Skeletal muscle cell (primary cell): ENCODE measurements at places on chromosomes 7 and 10.
A peak's percentile ranks its signal among the peaks of the same experiment; 100 is the strongest.

- DNase-seq = no peak
These were observed 4.8 kb upstream of the ADAP1 start for GRCh38 chr7:959271-959670.

GRCh38 chr10:80158598-80159127 is 26.1 kb downstream of the PLAC9 start:
- peak; percentile 98 for DNase-seq

DNA sequence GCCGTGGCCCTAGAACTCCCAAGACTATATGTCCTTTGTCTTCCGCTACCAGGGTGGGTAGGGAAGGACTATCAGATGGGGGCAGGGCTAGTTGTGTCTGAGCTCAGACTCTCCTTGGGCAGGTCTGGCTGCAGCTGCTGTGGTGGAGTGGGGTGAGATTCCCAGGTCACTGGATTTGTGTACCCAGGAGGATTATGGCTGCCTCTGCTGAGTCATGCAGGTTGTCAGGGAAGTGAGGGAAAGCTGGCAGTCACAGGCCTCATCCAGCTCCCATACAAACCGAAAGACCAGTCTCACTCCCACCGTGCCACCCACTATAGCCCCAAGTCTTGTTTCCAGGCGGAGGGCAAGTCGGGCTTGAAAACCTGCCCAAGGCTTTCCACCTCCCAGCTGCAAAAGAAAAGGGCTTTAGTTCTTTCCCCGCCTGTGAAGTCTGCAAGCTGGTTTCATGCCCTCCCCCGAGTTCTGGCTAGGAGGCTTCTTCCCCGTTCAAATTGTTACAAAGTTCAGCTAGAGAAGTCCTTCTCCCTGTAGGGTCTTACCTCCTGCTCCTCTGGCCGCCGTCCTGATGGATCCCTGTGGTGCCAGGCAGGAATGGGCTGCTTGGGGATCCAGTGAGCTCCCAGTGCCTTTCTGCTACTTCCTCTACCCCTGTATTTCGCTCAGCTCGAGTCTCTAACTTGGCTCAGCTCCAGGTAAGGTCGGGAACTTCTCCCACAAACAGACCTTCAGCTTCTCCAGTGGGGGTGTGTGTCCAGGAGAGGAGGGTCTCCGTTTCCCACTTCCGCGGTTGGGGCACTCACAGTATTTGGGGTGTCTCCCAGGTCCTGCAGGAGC is 106.8 kb upstream of the FGL2 start:
- no peak for DNase-seq

DNA sequence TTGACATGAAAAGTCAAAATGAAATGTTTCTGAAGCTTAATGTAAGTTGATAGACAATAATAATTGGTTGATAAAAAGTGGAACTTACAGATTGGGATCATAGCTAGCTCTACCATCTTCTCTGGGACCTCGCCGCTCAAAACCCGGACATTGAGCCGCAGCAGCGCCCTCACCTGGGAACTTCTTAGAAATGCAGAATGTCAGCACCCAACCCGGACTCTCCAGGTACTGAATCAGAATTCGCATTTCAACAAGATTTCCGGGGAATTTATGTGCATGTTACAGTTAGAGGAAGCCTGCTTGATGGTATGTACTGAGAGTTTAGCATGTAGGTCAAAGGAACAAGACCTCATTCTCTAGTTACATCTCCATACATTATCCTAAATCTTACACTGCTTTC is 36.7 kb upstream of the ABLIM1 start:
- DNase-seq = no peak

DNA sequence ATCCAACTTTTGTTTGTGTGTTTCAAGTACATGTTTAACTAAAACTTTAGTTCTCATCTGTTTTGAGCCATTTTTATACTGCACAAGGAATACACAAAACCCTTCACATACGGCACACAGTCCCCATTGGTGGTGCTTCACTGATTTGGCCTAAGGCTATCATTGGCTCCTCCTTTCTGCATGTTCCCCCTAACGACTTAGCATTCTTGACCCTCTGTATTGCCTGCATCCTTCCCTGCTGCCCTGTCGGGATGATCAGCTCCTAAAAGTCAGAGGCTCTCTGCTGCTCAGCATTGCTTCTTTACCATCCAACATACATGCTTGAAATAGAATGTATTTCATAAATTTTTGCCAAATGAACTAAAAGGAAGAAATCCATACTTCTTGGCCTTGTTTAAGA is 111.4 kb upstream of the ABCB5 start:
- no peak for DNase-seq

GRCh38 chr7:114660753-114661152 is 246.1 kb downstream of the FOXP2 start:
- no peak for DNase-seq

GRCh38 chr10:93758508-93758885 is 761 bp downstream of the LGI1 start:
- no peak for DNase-seq

DNA sequence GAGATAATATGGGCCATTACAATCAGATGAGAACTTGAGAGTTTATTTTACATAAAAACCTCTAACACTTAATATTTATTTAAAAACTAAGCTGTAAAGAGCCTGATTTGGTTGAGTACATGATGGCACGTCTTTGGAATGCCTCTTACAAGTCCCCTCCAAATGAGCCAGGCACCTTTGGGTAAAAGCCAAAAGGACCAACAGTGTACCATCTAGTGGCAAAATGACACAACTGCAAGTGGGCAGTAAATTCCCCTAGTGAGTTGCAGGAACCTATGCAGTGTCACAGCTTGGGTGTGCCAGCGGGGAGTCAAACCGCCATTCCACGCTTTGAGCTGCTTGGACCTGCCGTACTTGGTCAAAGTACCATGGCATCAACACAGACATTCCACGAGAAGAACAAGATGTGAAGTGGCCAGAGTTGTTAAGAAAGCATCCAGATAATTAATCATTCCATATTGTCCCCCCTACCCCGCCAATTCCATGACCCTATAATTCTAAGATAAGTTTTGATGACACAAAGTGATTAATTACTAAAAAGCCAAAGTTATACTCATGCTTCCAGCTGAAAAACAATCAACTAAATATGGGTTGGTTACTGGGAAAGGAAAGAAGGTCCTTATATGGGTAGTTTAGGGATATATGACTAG is 115.2 kb downstream of the SORBS1 start:
- peak; percentile 21 for DNase-seq

- DNase-seq = no peak
These were observed 844.9 kb upstream of the COBL start for GRCh38 chr7:52161483-52161882.

GRCh38 chr7:28606421-28606820 is 194.1 kb downstream of the CREB5 start:
- DNase-seq = no peak

DNA sequence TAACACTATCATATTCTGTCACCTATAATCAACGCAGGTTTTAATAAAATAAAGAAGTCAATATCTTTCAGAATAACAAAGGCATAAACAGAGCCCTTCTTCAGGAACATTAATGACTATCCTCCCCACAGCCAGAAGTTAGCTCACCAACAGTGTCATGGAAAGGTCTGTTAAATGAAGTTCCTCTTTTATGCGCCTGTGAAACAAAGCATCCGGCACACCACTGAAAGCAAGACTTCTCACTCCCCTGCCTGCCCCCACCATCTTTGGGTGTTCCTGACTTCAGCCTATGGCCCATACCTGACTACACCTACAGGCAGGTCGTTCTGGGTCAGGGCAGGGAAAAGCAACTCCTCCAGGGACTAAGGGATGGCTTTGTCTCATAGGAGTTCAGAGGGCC is 205.4 kb downstream of the FANK1 start:
- no peak for DNase-seq

DNA sequence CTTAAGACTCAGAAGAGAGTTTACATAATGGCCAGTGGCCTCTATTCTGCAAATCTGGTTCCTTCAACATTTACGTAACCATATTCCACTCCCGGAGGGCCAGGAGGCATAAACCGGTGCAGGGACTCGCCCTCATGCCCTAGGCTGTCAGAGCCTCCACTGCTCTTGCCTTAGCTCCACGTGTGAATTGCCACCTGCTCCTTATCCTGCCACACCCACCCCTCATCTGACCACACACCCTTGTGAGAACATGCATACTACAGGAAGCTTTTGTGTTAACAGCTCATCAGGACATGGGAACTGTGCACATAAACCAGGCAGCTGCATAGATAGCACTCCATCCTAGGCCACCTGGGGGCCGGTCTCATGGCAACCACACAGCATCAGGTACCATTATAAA is 146.7 kb upstream of the PFKP start:
- no peak for DNase-seq

DNA sequence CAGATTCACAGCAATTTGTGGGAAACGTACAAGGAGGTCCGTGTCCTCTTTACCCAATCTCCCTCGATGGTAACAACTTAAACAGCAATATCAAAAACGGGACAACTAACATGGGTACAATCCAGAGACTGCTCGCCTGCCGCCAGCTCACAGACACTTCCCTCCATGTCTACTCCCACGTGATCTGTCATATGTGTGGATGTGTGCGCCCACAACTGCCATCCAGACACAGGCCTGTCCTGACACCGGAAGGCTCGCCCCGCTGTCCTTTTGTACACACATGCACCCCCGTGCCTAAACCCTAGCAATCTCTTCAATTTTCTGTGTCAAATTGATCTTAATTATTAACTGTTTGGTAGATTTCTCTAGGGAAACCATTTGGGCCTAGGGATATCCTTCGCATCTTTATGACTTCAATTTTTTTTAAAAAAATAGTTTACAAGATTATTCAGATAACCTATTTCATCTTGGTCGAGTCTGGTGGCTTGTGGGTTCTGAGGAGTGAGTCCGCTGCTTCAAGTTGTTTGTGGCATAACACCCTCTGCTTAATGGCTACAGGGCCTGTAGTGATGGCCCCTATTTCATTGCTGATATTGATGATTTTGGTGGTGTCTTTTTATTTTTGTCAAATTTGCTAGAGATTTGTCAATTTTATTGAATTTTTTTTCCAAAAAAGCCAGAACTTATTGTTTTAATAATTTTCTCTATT is 260.6 kb downstream of the MAD1L1 start:
- no peak for DNase-seq

GRCh38 chr10:127853868-127854768 is 38.6 kb downstream of the CLRN3 start:
- peak; percentile 6 for DNase-seq

DNA sequence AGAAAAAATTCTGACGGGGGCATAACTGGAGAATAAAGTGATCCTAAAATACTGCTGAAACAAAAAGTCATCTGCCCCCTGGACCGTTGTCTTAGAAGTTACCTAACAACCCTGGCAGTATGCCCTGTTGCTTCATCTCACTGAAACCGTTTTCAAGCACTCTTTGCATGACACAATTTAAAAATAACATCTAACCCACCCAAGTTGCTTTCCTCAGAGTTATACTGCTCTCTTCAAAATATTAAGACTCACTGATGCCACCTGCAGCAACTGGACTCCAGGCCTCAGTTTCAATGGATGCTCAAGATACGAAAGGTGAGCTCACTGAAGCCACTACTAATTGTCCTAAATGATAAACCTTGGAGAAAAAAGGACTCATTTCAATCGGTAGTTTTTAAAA is 57.4 kb downstream of the CDK6 start:
- DNase-seq = peak; percentile 89

DNA sequence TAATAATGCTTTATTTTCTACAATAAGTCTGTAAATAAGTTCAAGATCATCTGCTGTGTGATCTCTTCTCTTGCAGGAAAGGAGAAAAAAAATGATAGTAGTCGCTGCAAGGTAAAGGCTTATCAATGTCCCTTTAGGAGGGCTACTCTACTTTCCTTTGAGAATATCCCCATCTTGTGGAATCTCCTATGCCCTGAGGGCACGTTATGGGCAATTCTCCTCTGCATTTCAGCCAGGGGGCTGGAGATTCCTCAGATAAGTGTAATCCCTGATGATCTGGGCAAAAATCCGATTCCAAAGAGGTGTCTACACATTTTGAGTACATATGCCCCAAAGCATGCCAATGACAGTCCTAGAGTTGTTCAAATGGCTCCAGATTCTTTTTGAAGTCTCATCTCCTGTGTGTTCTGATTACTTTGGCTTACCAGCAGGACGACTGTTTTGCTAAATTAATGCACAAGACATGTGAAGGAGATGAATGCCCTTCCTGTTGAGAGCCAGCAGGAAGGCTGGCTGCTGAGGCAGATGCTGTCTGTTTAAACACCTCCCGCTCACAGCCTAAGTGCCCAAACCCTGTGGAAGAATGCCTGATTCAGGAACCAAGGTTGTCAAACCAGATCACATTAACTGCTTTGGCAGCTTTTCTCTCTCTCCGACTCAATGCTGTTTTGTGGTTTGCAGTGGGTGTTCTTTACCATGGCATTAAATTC is 171.2 kb upstream of the COL1A2 start:
- DNase-seq = no peak

DNA sequence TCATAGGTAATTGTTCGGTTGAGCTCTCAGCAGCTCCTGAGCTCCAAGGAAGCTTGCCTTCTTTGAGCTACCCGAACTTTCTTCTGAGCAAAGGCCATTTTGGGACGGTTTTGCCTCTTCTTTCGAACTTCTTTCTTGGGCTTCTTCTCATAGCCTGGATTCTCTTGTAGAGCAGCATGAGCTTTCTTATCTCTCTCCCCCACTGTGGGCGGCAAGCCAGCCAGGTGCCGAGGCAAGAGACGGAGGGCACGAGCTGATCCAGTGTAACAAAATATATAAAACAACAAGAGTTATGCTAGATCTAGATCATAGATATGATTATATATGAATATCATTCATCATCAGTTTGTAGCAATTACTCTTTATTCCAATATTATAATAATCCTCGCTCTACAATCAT is 16.5 kb upstream of the KNDC1 start:
- DNase-seq = no peak

DNA sequence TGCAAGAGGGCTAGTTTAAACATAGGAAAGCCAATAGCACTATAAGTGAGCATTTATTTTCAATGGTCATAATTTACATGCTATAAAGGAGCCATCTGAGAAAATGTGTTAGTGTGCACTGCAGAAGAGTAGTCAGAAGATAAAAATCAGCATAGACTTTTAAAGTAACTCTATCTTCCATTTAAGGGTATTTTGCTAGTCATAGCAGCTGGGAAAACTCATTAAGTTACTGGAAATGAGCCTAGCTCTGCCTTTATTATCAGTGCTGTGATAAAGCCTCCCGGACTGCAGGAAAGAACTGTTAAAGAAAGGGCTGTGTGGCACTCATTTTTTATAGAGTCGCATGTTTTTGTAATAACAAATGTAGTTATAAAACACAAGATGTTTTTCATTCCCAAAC is 825.8 kb upstream of the POM121L12 start:
- no peak for DNase-seq
